ENCODE measurements at places on chromosomes 2 and 18. TPM values are rescaled to one million over a fixed set of nuclear protein-coding genes. Genes with fewer than 3 reads are reported as not detected.

Gene SP140
- not detected for total RNA-seq

GRCh38 chr18:53947092-53947640, 277.3 kb downstream of the MBD2 start:
- no peak for DNase-seq

GRCh38 chr2:66495788-66496640, 61.1 kb downstream of the MEIS1 start:
- peak; percentile 28 for DNase-seq

Gene MCM6
- total RNA-seq = 61.6 TPM

GRCh38 chr2:81895620-81896250, 1591.2 kb upstream of the LRRTM1 start:
- no peak for DNase-seq

GRCh38 chr2:10688921-10689807, 611 bp downstream of the NOL10 start:
- DNase-seq = no peak

- DNase-seq = no peak
Observed at GRCh38 chr18:79218605-79219190, 149.5 kb downstream of the ATP9B start.

GRCh38 chr2:101831351-101831865, 133.9 kb downstream of the MAP4K4 start:
- DNase-seq = peak; percentile 43

GRCh38 chr2:120764492-120764891, 28.8 kb downstream of the GLI2 start:
- no peak for DNase-seq

DNA sequence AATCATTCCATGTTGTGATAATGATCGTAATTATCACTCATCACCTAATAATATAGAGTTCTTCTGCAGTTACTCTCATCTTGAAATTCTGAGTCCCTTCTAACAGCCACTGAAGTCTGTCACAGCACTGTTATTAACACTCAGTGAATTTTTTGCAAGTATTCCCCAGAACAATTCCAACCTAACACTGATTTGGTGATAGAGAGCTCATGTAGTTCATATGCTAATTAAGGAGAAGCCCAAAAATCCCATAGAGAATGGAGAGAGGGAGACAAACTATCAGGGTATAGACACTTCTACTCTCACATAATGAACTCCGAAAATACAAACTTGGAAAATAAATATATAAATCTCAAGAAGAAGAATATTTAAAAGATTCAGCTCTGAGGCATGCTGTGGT, 1253.4 kb upstream of the NXPH2 start:
- DNase-seq = no peak

DNA sequence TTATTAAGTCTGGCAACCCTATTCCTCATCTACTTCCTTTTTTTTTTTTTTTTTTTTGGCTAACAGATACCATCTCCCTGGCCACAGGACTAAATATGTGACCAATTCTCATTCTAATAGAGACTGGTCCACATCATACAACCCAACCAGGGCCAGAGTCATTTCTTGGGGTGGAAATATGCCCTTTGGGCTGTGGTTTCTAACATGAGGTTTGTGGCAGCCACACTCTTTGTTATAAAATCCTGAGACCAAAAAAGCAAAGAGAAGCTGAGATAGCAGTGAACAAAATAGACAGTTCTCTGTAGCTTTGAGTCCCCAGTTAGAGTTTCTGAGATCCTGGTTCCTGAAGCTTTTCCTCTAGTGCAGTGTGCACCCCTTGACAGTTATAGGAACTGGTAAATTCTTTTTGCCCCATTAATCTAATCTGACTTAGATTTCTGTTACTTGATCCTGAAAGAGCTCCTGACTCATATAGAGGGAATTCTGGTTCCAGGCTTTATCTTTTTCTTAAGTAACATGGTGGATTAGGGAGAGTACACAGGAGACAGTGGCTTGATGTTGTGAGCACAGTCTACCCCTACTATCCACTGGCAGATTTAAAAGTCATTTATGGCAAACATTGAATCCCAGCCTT, 86.8 kb downstream of the MAIP1 start:
- DNase-seq = no peak

DNA sequence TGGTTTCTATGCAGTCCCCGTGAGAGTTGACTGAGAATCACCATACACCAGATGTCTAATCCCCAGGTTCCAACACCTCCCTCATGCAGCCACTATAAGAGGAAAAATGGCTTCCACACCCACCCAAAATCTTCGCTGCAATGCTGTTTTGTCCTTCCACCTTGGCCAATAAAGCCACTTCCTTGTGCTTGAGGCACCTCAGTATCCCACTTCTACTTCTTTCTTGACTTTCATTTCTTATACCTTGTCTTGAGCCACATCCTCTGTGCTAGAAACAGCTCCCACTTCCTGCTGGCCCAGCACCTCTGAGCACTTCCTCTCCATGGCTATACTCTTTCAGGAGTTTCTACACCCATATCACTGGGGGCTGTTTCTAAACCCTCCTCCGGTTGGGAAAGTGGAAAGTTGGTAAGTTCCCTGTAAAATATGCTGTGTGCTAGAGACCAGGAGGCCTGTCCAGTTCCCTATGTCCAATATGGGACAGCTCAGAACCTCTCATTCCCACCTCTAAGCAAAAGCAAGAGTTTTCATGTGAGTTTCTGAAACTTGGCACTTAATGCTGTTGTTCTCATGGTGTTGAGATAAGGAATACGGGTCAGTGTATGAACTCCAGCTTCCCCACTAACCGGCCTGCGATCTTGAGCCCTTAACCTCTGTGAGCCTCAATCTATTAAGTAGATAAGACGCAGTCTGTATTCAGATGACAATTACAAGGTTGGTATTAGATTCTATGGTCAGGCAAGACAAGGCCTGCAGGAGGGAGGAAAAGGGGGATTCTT, 209.1 kb upstream of the ID2 start:
- no peak for DNase-seq

Gene CDH2
- 106 TPM for total RNA-seq

Gene KLF11
- 11.8 TPM for total RNA-seq

Gene ZAP70
- total RNA-seq = 0.33 TPM

Data from H7 (cell line).